Fibroblast of lung (primary cell): ENCODE measurements at places on chromosomes 11 and 22. TPM values are rescaled to one million over a fixed set of nuclear protein-coding genes. Genes with fewer than 3 reads are reported as not detected.

The TNNI2 gene
- not detected in 2 replicates for total RNA-seq

The ATP6V1E1 gene
- total RNA-seq = 164 and 182 TPM in 2 replicates

The CSRP3 gene
- not detected in 2 replicates for total RNA-seq

The OR5AN1 gene
- total RNA-seq = not detected in 2 replicates

The UBQLNL gene
- under 0.01 and 0.17 TPM in 2 replicates for total RNA-seq
